ENCODE measurements at places on chromosomes 5 and 9.
A peak's percentile ranks its signal among the peaks of the same experiment; 100 is the strongest.

DNA sequence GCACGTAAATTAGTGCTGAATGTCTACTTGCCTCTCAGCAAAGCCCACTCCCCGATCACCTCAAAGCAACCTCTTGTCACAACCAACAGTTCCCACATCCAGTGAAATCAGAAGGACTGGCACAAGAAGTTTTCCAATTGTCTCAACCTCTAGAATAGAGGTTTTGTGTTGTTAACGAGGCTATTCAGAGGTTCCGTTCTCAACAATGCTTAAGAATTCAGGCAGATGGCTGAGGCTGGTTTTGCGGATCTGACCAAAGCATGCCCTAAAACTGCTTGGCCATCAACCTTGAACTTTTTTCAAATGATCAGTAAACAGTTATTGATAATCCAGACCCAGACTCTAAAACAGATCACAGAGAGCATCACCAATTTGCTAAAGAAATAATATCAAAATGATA is 52.9 kb downstream of the MAPKAP1 start:
- no peak for DNase-seq

DNA sequence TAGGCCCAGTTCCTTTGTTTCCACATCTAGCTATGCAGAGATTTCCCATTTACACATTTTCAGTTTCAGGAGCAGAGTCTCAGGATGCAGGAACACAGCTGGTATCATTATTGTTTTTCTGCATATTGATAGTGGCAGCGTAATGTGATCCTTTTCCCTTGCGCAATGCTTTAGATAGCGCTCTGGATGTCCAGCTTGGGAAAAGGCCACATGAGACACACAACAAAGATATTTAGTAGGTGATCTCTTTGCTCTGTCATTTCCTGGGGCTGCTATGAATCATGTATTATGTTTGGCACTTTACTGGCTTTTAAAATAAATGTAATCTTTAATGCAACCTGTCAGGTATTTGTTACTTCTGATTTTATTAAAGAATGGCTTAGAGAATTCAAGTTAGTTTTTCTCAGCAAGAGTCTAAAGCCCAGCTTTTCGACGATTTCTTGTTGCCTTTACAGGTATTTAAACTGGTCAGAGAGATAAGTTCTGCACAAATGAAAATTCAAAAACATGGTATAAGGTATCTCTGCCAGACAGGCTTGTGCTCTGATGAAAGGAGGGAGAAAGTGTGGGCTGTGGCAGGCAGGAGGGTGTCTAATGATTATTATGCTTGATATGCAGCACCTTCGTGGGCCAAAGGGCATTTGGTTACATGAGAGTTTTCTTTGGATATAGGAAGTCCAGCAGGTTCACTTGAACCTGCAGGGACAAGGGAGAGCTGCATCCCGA is 42.2 kb downstream of the PTTG1 start:
- no peak for DNase-seq

DNA sequence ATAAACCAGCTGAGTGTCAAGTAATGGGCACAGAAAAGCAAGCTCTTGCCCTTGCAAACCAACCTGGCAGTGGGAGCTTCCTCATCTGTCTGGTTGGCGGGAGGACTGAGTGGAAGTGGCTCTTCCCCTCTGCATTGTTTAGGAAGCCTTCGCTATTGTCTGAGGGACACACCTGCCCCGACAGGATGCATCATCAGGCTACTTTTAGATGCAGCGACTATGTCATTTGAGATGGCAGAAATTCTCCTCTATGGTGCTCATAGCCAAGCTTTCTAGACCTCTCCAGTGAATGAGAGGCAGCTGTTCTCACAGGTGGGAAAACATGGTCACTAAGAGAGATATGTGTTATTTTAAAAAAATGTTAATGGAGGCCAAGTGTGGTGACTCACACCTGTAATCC is 104.0 kb downstream of the DOCK8 start:
- DNase-seq: no peak

GRCh38 chr5:7706256-7706655 is 144.7 kb downstream of the CFAP90 start:
- no peak for DNase-seq

DNA sequence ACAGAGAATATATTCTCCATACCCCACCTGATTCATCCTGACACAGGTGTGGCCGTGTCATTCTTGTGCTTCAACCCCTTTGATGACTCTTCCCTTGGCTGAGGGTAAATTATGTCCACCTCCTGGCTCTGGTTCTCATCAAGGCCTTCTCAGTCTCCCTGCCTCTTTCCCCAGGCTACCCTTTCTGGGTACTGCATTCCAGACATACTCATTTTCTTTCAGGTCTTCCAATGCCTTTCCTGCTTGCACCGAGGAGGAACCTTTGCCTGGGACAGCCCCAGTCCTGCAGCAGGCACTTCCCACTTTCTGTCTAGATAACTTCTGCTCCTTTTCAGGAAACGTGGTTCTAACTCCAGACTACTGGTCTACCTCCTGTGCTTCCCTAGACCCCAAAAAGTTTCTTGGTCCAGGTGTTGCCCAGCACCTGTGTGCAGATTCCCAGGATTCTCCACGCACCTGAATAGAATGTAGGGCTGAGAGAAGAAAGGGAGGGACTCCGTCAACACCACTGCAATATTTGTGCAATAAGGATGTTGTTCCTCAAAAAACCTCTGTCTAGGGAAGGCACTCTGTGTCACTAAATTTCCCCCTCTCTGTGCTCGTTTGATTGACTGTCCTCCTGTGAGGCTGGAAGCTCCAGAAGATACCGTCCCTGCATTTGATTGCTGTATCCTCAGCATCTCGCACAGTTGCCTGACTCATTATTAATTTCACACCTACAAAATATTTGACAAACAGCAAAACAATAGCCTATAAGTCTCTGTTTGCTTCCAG is 255.4 kb upstream of the NFIL3 start:
- DNase-seq: no peak

GRCh38 chr9:94042516-94043360 is 41.5 kb upstream of the PTPDC1 start:
- no peak for DNase-seq

DNA sequence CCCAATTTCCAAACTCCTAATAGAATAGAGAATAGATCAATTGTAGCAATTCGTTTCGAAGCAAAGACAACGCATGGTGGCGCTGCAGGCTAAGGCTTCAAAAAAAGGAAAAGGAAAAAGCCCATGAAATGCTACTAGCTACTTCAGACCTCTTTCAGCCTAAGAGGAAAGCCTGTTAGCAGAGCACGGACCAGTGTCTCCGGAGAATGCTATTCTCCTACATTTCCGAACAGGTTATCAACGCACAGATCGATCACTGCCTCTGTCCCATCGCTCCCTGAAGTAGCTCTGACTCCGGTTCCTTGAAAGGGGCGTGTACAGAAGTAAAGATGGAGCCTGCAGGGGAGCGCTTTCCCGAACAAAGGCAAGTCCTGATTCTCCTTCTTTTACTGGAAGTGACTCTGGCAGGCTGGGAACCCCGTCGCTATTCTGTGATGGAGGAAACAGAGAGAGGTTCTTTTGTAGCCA is at the start of gene PCDHB15:
Gene PCDHB15 (plus strand): TSS at position 146 of the 468 bp plus-strand sequence. CDS start 184 bp downstream, at position 330.
- no peak for DNase-seq

DNA sequence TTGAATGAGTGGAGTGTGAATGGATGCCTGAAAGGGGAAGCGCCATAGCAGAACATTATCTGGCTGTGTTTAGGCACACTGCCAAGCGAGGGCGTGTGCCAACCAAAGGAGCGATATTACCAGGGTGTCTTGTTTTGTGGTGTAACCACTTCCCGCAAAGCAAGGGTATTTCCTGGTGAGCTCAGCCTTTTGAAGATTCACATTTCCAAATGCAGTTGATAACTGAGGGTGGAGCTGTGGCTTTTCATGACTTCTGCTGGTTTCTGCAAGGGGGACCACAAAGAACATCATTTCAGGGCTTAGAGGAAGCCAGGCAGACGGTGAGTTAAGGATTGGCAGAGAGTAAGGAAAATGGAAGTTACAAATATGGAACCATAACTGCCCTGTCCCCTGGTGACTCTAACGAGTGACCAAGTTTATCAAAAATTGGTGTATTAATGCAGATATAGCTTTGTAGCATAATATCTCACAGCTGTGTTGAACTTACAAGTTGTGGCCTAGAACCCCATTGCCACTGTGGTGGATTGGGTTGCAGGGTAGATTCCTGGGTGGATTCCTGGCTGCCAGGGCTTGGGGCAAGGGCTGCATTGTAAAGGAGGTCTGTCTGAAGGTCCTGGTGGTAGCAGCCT is 71.4 kb downstream of the RALGPS1 start:
- peak; percentile 69 for DNase-seq

- no peak for DNase-seq
Observed at GRCh38 chr5:93359960-93360305, 221.1 kb downstream of the NR2F1-AS1 start.

GRCh38 chr5:135029477-135030122 is 4.4 kb downstream of the PITX1 start:
- DNase-seq: no peak

DNA sequence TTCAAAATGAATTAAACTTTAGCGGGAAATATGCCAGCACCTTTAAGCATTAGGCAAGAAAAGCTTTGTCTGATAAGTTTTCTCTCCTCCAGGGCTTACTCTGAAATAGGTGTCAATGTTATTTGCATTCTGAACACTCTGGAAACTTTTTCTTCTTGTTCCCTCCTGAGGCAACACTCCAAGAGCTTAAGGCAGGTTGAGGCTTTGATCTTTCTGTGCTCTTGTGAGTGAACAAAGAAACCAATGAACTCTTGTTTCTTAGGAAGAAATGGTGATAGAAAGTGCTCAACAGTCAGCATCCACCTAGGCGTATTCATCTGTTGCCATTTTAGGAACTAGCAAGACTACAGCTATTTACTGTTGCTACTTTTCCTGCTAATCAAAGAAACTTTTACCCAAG is 259.8 kb downstream of the NFIB start:
- DNase-seq: no peak

DNA sequence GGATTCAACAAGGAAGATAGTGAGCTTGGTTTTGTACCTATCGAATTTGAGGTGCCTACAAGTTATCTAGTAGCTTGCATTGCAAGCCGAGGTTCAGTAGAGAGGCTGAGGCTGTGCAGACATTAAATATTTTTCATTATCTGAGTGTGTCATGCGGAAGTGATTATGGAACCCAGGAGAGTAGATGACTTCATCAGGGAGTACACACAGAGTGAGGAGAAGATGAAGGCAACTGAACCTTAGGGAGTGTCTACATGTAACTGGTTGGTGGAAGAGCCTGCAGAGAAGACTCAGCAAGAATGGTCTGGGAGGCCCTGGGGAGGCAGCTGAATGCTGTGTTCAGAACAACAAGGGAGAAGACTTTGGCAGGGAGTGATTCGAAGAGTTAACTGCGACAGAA is 393.9 kb downstream of the ARHGEF28 start:
- DNase-seq: no peak

DNA sequence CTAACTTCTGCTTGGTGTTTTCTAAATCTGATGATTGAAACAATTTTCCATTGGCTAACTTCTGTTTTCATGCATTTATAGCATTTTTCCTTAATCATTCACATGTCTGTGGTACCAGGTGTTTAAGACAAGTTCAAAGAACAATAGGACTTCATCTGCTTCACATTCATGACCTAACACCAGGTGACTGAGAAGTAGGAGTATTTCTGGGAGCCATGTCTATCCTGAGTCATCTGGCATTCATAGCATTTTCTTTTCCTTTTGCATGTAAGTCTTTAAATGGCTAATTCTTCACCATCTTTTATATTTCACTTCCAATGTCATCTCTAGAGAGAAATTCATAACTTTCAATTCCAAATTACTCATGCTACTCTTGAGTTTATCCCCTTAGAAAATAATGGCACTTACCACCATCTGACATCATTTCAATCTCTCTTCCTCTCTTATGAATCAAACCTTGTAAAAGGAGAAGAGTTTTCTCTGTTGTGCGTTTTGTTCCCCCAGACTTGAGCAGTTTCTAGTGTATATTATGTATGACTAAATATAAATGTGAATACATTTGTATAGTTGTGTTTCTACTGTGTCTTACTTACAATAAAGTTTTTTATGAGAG is 1196.1 kb upstream of the CDH9 start:
- DNase-seq: no peak

- no peak for DNase-seq
Observed at GRCh38 chr5:129781594-129781993, 33.7 kb downstream of the MINAR2 start.

- no peak for DNase-seq
Observed at GRCh38 chr5:38447786-38448185, 108.7 kb downstream of the LIFR start.

DNA sequence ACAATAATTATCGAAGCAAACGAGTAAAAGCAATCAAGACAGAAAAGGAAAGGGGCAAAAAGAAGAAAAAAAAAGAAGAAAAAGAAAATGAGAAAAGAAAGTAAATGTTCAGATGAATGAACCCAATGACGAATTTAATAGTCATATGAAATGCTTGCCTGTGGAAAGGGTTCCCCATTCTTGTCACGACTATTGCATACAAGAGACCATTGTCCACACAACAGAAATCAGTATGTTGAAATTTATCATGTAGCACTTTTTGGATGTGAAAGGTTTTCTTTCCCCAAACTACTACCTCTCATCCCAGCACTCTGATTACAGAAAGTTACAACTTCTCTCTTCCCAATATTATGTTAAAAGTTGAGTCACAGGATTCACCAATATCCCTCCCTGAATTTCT is 162.4 kb downstream of the ZDHHC21 start:
- DNase-seq: no peak

- DNase-seq: no peak
Observed at GRCh38 chr5:133531178-133531577, 81.2 kb downstream of the FSTL4 start.

DNA sequence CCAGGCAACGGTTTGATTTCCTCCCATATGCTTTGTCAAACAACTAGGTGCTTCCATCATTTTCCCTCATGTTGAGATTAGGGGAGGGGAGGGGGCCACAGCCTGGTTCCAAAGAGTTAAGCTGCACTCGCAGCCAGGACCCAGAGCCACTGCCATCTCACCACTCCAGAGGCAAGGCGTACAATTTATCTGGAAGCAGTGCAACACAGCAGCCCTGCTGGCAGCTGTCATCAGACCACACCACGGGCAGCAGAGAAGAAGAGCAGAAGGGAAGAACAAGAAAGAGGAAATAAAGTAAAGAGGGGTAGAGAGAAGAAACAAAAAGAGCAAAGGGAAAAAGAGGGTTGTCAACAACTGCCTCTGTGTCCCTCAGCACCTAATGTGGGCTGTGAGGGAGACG is 38.9 kb downstream of the MED27 start:
- no peak for DNase-seq

DNA sequence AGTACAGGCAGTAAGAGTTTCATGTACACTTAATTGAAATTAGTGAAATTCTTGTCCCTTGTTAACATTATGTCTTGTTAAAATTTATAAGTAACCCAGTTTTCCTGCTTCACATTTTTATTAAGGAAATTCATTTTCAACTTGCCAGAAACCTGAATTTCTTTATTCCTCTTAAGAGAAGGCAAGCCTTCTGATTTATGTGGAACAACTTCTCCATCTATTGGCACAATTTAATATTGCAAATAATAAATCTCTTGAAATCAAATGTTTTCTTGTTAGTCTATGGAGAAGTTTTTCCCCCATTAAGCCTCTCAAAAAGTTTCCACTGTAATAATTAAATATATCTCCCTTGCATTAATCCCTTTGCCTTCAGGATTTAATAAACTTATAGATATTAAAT is 33.8 kb upstream of the ACO1 start:
- DNase-seq: no peak

- DNase-seq: peak; percentile 69
Observed at GRCh38 chr5:178113141-178113787, at the start of gene N4BP3. TSS of gene N4BP3 (plus strand) at chr5:178113532. CDS start at chr5:178119584, 6,052 bp downstream.

Measured in stimulated activated CD4-positive, alpha-beta T cell treated with anti-CD3 and anti-CD28 coated beads, Interleukin-12 subunit alpha, Interleukin-12 subunit beta, amount 100 ng/mL, for 48 hours (primary cell).